ENCODE measurements at places on chromosomes 12 and 14. TPM values are rescaled to one million over a fixed set of nuclear protein-coding genes. Genes with fewer than 3 reads are reported as not detected.
A peak's percentile ranks its signal among the peaks of the same experiment; 100 is the strongest.

GRCh38 chr12:21849878-21850277 lies 75.4 kb upstream of the KCNJ8 start:
- H3K4me1 ChIP-seq = no peaks in the 10 kb centered on the region
- no peak overlapping the region for H3K27ac ChIP-seq
- H3K4me3 ChIP-seq = no peak overlapping the region
- no peak for DNase-seq
- peaks cover 7% of the 10 kb centered on the region for H3K27me3 ChIP-seq

GRCh38 chr14:62308316-62308715 lies 546.1 kb downstream of the SNAPC1 start:
- peaks cover 13% of the 10 kb centered on the region for H3K4me1 ChIP-seq
- no peak overlapping the region for H3K4me3 ChIP-seq
- H3K36me3 ChIP-seq = no peaks in the 10 kb centered on the region
- H3K27me3 ChIP-seq = no peaks in the 10 kb centered on the region

DNA sequence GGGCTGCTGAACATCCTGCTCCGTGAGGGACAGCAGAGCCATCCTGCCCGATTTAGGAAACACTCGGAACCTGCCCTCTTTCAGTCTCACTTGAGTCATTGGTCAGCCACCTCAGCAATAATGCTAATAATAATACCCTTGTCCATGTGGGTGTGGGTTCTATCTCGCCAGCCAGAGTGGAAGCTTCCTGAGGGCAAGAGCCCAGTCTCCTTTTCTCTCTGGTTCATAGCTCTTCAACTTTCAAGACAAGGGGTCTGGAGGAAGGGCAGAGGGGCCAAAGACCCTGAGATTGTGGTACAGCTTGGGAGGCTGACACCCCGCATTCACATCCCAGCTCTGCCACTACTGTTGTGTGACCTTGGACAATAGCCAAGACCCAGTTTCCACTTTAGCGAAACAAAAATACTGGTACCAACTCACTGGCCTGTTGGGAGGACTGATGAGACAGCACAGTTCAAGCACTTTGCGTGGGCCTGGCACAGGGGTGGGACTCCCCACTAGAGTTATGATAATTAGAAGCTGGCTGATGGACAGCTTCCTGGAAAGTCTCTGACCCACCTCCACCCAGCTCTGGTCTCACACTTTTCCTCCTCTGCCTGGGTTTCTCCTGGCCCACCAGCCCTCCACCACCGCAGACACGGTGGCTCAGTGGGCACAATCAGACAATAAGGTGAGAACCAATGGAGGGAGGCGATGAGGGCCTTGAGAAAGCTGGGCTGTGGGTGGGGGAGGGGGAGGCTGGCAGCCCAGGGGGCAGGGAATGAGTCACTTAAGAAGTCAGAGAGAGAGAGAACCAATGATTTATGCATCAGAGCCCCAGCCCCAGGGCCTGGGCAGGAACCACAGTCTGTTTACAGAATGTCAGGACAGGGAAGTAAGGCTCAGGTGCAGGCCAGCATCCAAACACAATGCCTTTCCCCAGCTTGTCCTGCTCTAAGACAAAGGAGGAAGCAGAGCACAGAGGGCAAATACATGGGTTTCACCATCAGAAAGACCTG lies 9.6 kb downstream of the FAIM2 start:
- no peaks in the 10 kb centered on the region for H3K36me3 ChIP-seq
- DNase-seq = peak; percentile 54
- no peaks in the 10 kb centered on the region for H3K4me1 ChIP-seq

GRCh38 chr14:75370416-75371205 lies 57.2 kb upstream of the JDP2 start:
- peaks cover 7% of the 10 kb centered on the region for H3K27me3 ChIP-seq
- DNase-seq = no peak
- no peak overlapping the region for H3K27ac ChIP-seq
- no peak overlapping the region for H3K4me3 ChIP-seq
- peaks cover 3% of the 10 kb centered on the region for H3K4me1 ChIP-seq
- H3K36me3 ChIP-seq = no peaks in the 10 kb centered on the region

- no peaks in the 10 kb centered on the region for H3K4me1 ChIP-seq
- H3K27ac ChIP-seq = no peak overlapping the region
- DNase-seq = no peak
- no peaks in the 10 kb centered on the region for H3K27me3 ChIP-seq
- no peaks in the 10 kb centered on the region for H3K36me3 ChIP-seq
- no peak overlapping the region for H3K4me3 ChIP-seq
Measured at GRCh38 chr12:22577667-22578066, 33.3 kb upstream of the C2CD5 start.

GRCh38 chr12:6215932-6216494 lies 15.8 kb downstream of the CD9 start:
- H3K4me1 ChIP-seq = no peaks in the 10 kb centered on the region
- peak; percentile 15 for DNase-seq
- no peaks in the 10 kb centered on the region for H3K36me3 ChIP-seq
- no peak overlapping the region for H3K27ac ChIP-seq
- no peak overlapping the region for H3K4me3 ChIP-seq

- peak overlapping the region; percentile 40 for H3K4me3 ChIP-seq
- peak; percentile 67 for DNase-seq
- H3K36me3 ChIP-seq = no peaks in the 10 kb centered on the region
- no peak overlapping the region for H3K27ac ChIP-seq
- peaks cover 63% of the 10 kb centered on the region for H3K27me3 ChIP-seq
Measured at GRCh38 chr12:116880817-116881324, 370 bp downstream of the HRK start.

DNA sequence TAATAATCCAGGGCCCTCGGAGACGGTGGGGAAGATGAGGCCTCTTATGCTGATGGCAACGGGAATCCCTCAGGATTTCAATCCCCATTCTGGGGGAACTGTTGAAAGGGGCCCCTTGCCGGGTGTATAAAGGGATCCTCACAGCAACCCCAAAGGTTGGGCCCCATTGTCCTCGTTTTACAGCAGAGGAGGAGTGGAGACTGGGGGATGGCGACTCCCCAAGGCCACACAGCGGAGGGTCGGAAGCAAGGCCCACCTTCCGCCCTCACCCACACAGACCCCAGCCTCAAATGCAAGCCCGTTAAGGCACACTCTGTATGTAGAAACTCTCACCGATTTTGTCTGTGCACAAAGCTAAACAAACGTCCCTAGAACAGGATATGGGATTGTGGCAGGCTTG lies 327.9 kb upstream of the DIO3 start:
- H3K27ac ChIP-seq = no peak overlapping the region
- no peak overlapping the region for H3K4me3 ChIP-seq
- DNase-seq = no peak
- no peaks in the 10 kb centered on the region for H3K4me1 ChIP-seq
- H3K36me3 ChIP-seq = no peaks in the 10 kb centered on the region

DNA sequence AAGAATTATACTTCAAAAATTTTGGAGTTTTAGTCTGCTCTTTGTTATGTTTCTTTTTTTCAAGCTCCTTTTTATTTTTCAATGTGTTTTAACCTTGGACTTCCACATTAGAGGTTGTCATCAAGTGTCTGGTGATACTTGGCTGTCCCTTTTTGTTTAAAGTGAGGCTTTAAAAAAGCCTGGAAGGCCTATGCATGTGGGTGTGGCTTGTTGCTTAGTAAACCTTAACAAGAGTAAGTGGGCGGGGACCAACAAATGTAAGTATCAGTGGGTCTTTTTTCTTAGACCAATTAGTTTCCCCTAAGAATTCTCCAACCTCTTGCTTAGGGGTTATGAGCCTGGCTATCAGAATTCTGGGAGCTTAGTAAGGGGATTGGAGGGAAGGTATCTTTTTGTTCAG lies 26.4 kb downstream of the HCFC2 start:
- H3K36me3 ChIP-seq = peaks cover 7% of the 10 kb centered on the region
- no peaks in the 10 kb centered on the region for H3K27me3 ChIP-seq
- H3K4me1 ChIP-seq = no peaks in the 10 kb centered on the region
- peak; percentile 27 for DNase-seq
- H3K27ac ChIP-seq = no peak overlapping the region

- H3K27me3 ChIP-seq = no peaks in the 10 kb centered on the region
- no peaks in the 10 kb centered on the region for H3K36me3 ChIP-seq
- no peak for DNase-seq
- H3K4me1 ChIP-seq = no peaks in the 10 kb centered on the region
- H3K4me3 ChIP-seq = no peak overlapping the region
Measured at GRCh38 chr14:37859177-37859576, 263.7 kb downstream of the TTC6 start.

DNA sequence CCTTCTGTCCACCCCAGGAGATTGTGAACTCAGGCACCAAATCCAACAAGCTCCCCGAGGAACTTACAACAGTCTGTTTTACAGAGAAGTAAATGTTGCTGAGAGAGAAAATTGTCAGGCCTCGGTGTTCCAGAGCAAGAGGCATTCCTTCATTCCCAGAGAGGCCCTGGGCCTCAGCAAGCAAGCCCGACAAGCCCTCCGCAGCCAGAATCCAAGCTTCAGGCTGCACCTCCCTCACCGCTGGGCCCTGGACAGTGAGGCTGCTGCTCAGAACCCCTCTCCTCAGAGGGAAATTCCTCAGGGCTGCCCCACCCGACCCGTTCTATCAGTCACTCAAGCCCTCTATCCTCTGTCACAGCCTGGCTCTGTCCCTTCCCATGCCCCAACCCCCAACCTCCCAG lies 56.4 kb downstream of the ZFP36L1 start:
- no peaks in the 10 kb centered on the region for H3K36me3 ChIP-seq
- H3K27ac ChIP-seq = no peak overlapping the region
- H3K4me1 ChIP-seq = no peaks in the 10 kb centered on the region
- no peaks in the 10 kb centered on the region for H3K27me3 ChIP-seq
- H3K4me3 ChIP-seq = no peak overlapping the region
- no peak for DNase-seq

GRCh38 chr12:104410326-104410725 lies 46.4 kb upstream of the CHST11 start:
- H3K4me3 ChIP-seq = no peak overlapping the region
- no peaks in the 10 kb centered on the region for H3K27me3 ChIP-seq
- H3K27ac ChIP-seq = no peak overlapping the region
- no peaks in the 10 kb centered on the region for H3K36me3 ChIP-seq
- no peak for DNase-seq
- H3K4me1 ChIP-seq = no peaks in the 10 kb centered on the region

DNA sequence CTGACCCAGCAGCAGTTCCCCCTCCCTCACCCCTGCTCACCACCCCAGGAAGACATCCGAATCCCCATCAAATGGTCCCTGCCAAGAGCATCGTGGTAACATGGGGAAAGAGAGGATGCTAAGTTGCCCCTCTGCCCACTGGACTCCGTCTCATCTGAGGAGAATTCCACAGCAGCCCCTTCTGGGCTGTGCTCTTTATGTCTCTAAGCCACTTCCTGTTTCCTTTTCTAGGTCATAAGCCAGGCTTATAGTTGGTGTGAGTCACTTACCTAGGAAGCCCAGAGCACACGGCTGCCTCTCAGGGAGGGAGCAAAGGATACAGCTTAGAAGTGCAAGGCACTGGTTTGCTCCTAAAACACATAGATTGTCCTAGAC lies 76.0 kb downstream of the VCPKMT start:
- DNase-seq = peak; percentile 33
- H3K36me3 ChIP-seq = no peaks in the 10 kb centered on the region
- H3K4me1 ChIP-seq = no peaks in the 10 kb centered on the region
- no peak overlapping the region for H3K27ac ChIP-seq
- H3K27me3 ChIP-seq = no peaks in the 10 kb centered on the region

- H3K4me1 ChIP-seq = peaks cover 20% of the 10 kb centered on the region
- no peaks in the 10 kb centered on the region for H3K27me3 ChIP-seq
- no peaks in the 10 kb centered on the region for H3K36me3 ChIP-seq
- peak overlapping the region; percentile 77 for H3K4me3 ChIP-seq
- peak; percentile 56 for DNase-seq
Measured at GRCh38 chr14:85533861-85534291, 3.9 kb downstream of the FLRT2 start.

GRCh38 chr12:109278912-109279311 lies 30.2 kb downstream of the FOXN4 start:
- H3K27ac ChIP-seq = no peak overlapping the region
- H3K4me1 ChIP-seq = no peaks in the 10 kb centered on the region
- H3K36me3 ChIP-seq = no peaks in the 10 kb centered on the region

DNA sequence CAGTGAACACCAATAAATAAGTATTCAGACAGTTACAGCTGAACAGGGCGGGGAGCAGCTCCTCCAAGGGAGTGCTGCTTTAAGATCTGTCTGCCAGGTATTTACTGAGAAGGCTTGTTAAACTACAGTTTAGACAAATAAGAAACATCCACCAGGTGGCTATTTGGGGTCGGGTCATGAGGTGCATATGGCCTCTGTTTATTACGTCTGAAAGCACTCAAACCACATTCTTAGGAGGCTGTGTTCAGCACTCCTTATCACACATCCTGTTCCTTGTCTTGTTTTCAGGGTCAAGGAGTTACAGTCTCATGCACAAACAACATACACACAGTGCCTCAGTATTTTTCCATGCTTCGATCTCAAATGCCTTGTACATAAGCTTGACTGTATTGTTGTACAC lies 78.8 kb downstream of the KCNMB4 start:
- no peaks in the 10 kb centered on the region for H3K27me3 ChIP-seq
- H3K36me3 ChIP-seq = no peaks in the 10 kb centered on the region
- no peaks in the 10 kb centered on the region for H3K4me1 ChIP-seq
- no peak overlapping the region for H3K4me3 ChIP-seq
- no peak overlapping the region for H3K27ac ChIP-seq
- no peak for DNase-seq

DNA sequence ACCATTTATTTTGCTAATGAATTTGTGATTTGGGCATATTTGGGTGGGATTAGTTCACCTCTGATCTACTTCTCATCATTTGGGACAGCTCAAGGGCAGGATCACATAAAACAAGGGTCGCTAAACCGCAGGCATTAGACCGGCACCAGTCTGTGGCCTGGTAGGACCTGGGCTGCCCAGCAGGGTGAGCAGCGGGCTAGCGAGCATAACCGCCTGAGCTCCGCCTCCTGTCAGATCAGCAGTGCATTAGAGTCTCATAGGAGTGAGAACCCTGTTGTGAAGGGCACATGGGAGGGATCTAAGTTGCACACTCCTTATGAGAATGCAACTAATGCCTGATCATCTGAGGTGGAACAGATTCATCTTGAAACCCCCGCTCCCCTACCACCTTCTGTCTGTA lies 785.3 kb downstream of the TRHDE start:
- H3K4me1 ChIP-seq = no peaks in the 10 kb centered on the region
- no peaks in the 10 kb centered on the region for H3K36me3 ChIP-seq
- H3K27ac ChIP-seq = no peak overlapping the region

DNA sequence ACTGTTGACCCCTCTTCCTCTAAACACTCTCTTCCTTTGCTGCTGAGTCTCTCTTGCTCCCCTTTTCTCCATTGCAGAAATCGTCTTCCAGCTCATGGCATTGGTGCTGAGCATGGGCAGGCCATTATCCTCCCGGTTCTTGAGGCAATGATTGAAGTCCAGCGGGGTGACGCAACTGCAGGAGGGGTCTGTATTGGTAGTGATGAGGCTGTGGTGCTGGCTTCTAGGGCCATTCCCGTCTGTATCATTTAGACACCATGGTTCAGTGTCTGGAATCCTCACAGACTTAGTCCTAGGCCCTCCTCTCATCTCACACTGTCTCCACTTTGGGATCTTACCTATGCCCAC lies 720 bp upstream of the SLC22A17 start:
- H3K27me3 ChIP-seq = no peaks in the 10 kb centered on the region
- peaks cover 20% of the 10 kb centered on the region for H3K36me3 ChIP-seq
- peaks cover 5% of the 10 kb centered on the region for H3K4me1 ChIP-seq
- no peak for DNase-seq

HNRNPC gene
- 949 TPM for total RNA-seq

PLBD1 gene
- total RNA-seq = not detected

TIMELESS gene
- total RNA-seq = 75.9 TPM

TOMM20L gene
- total RNA-seq = not detected

All from A673 (cell line).